ENCODE measurements at places on chromosomes 3 and 15. TPM values are rescaled to one million over a fixed set of nuclear protein-coding genes. Genes with fewer than 3 reads are reported as not detected.

DNA sequence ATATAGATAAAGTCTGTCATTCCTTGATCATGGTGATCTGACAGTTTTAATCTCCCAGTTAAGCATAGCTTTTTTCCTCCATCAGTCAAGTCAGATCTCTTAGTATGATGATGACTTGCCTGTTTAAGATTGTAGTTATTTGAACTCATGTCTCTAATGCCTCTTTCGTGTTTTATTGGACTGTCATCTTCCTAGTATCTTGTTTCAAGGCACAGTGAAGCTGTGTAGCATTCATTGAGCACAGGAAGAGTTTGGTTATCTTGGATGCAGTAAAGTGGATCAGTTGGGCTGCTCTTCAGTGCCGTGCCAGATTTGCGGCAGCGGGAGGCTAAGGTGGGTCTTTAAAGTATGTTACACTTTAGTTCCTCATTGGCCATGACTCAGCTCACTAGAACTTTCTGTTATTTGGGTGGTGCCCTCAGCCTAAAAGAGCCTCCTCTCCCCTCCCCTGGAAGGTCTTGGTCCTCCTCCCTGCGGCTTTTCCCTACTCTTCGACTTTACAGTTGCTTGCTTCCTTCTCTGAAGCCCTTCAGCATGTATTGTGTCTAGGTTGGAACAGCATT lies 45.7 kb upstream of the SKOR1 start:
- peaks cover 98% of the 10 kb centered on the region for H3K27me3 ChIP-seq
- H3K4me3 ChIP-seq = no peak overlapping the region
- no peak for DNase-seq
- H3K4me1 ChIP-seq = peaks cover 5% of the 10 kb centered on the region
- H3K27ac ChIP-seq = no peak overlapping the region

- no peak for DNase-seq
- H3K4me3 ChIP-seq = no peak overlapping the region
- H3K4me1 ChIP-seq = no peaks in the 10 kb centered on the region
- H3K36me3 ChIP-seq = no peaks in the 10 kb centered on the region
- no peaks in the 10 kb centered on the region for H3K27me3 ChIP-seq
Measured at GRCh38 chr3:32937331-32937730, 14.1 kb upstream of the CCR4 start.

- no peak overlapping the region for H3K4me3 ChIP-seq
- no peak overlapping the region for H3K27ac ChIP-seq
- H3K4me1 ChIP-seq = peaks cover 4% of the 10 kb centered on the region
- no peaks in the 10 kb centered on the region for H3K36me3 ChIP-seq
- H3K27me3 ChIP-seq = no peaks in the 10 kb centered on the region
Measured at GRCh38 chr3:42157540-42158538, 66.7 kb downstream of the TRAK1 start.

DNA sequence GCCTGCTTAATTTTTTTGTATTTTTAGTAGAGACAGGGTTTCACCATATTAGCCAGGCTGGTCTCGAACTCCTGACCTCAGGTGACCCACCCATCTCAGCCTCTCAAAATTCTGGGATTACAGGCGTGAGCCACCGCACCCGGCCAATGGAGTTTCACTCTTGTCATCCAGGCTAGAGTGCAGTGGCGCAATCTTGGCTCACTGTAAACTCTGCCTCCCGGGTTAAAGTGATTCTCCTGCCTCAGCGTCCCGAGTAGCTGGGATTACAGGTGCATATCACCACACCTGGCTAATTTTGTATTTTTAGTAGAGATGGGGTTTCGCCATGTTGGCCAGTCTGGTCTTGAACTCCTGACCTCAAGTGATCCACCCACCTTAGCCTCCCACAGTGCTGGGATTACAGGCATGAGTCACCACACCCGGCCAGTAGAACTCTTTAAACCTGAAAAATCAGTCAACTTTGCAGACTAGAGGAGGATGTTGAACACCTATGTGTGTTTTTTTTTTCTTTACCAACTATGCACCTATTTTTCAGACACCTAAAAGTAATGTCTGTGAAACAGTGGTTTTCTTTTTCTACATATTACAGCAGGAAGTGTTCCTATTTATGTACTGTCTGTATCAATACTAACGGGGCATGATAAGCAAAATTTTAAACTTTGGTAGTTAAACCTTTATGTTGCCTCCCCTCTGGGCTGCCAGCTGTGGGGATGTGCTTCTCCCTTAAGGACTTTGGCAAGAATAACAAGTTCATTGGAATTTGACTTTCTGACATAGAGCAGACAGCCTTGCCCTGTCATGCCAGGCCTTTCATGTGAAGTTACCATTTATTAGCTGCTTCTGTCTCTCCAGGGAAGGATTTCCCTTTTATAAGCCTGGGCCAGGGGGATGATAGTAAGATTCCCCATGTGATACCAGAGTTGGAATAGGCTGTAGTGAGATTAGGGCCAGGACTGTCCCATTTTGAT lies 8.1 kb downstream of the ARIH2 start:
- no peak overlapping the region for H3K4me3 ChIP-seq
- DNase-seq = no peak
- peaks cover 75% of the 10 kb centered on the region for H3K36me3 ChIP-seq
- no peak overlapping the region for H3K27ac ChIP-seq
- no peaks in the 10 kb centered on the region for H3K4me1 ChIP-seq

- DNase-seq = no peak
- H3K4me1 ChIP-seq = no peaks in the 10 kb centered on the region
- no peak overlapping the region for H3K4me3 ChIP-seq
- H3K36me3 ChIP-seq = no peaks in the 10 kb centered on the region
Measured at GRCh38 chr3:172586436-172586835, 63.2 kb upstream of the TNFSF10 start.

DNA sequence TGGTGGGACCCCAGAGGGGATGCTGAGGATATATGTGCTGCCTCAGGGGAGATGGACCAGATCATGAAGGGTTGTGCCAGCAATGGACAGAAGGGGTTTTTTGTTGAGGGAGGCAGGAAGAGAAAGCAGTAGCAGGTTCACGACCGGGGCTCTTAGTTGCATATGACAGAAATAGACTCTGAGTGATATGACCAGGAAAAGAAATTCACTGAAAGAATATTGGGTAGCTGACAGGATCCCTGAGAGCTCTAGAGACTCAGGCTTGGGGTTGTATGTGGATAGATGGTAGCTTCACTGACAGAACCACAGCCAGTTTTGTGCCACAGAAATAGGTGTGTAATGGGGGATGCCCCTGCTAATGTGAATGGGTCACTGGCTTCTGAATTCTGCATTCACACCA lies 241.6 kb downstream of the ZNF621 start:
- peaks cover 3% of the 10 kb centered on the region for H3K4me1 ChIP-seq
- H3K27ac ChIP-seq = no peak overlapping the region
- no peak for DNase-seq

DNA sequence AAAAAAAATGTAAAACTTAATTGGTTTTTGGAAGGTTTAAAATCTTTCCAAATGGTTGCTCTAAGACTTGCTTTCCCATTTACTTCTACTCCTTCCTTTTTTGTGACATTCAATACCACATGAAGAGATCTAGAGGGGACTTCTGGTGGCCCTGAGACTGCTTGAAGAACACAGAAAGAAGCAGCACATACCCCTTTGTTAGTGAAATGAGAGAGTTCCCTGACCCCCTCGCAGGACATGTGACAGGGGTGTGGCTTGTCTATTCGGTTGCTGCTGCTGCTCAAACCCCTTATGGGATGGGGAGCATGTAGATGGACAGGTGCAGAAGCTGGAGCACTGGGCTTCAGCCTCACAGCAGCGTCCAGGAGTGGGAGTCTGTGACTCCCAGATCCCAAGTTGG lies 71.0 kb downstream of the ZMAT3 start:
- no peak overlapping the region for H3K27ac ChIP-seq
- H3K27me3 ChIP-seq = no peaks in the 10 kb centered on the region
- H3K4me1 ChIP-seq = no peaks in the 10 kb centered on the region
- no peaks in the 10 kb centered on the region for H3K36me3 ChIP-seq
- H3K4me3 ChIP-seq = no peak overlapping the region
- no peak for DNase-seq

- no peaks in the 10 kb centered on the region for H3K4me1 ChIP-seq
- no peak overlapping the region for H3K27ac ChIP-seq
- DNase-seq = no peak
- H3K36me3 ChIP-seq = no peaks in the 10 kb centered on the region
Measured at GRCh38 chr3:44478055-44478468, 592 bp upstream of the ZNF445 start.

DNA sequence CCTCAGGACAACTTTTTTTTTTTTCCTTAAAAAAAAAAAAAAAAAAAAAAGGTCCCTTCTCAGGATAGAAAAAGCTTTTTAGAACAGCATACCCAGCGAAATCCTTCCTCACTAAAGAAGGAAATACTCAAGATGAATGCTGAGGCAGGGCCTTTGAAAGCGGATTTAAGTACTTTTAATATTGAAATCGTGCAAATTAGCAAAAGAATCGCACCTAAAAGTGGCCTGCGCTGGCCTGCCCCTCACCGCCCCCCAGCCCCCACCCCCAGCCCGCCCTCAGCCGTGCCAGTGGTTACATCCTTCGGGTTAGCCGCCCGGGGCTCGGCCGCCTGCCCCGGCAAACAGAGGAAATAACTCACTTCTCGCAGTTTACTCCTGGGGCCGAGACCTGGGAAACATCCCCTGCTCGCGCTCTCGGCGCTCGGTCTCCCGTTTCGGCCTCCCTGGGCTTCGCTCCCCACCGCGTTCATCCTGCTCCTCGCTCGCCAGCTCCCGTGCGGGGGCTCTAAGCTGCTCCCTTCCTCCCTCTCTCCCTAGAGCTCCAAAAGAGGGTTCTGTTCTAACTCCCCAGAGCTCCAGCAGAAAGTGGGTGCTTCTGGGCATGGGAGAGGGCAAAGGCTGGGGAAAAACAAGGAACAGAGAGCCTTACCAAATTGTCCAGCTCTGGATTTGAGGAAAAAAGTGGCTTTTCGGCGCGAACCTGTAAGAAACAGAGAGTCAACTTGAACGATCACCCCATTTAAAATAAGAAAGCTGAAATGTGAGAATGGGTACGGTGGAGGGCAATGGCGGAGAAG lies 5.2 kb downstream of the MEIS2 start:
- H3K4me3 ChIP-seq = peak overlapping the region; percentile 95
- peak overlapping the region; percentile 38 for H3K27ac ChIP-seq
- H3K36me3 ChIP-seq = no peaks in the 10 kb centered on the region
- peak; percentile 91 for DNase-seq
- peaks cover 4% of the 10 kb centered on the region for H3K4me1 ChIP-seq
- peaks cover 88% of the 10 kb centered on the region for H3K27me3 ChIP-seq

GRCh38 chr15:93150910-93151881 lies 62.2 kb upstream of the RGMA start:
- no peaks in the 10 kb centered on the region for H3K4me1 ChIP-seq
- no peak overlapping the region for H3K27ac ChIP-seq
- H3K27me3 ChIP-seq = no peaks in the 10 kb centered on the region
- H3K36me3 ChIP-seq = no peaks in the 10 kb centered on the region
- DNase-seq = no peak

DNA sequence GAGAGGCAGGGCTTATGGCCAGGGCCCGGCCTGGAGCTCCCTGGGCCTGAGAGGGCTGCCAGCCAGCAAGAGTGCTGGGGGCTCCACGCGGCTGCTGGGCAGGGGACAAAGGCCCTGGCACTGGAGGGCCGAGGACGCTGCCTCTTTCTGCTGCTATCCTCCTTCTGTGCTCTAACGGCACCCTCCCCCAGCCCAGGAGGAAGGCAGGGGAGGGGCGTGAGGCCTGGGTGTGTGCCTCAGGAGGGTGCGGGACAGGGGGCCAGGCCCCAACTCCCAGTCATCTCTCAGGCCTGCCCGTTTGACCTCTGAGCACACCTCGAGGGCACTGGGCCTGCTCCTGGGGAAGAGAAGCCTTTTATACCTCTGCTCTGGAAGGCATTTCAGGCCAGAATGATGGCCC lies 115.5 kb downstream of the ADCY5 start:
- H3K27me3 ChIP-seq = no peaks in the 10 kb centered on the region
- no peaks in the 10 kb centered on the region for H3K4me1 ChIP-seq
- DNase-seq = no peak
- no peak overlapping the region for H3K27ac ChIP-seq

DNA sequence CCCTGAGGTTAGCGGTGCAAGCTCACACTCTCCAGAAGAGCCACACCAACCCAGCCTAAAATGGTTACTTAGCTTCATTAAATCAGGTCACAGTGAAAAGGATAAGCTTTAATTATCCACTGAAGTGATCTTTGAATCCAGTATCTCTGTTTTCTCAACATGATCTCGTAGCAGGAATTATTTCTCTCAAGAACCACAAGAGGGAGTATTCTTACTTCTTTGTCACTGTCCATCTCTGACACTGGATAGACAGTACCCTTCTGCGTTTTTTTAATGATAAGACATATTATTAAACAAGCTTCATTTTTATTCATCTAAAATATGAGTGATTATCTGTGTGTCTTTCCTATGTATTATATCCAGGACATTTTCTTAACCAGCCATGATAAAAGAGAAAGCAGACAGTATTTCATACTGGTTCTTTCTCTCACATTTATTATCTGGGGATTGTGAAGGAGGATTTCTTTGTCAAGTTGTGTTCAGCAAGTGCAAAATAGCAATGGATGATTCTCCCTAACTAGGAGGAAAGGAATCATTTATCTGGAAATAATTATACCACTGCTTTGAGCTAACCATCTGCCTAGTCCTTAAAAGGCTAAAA lies 105.4 kb upstream of the CCDC54 start:
- no peak overlapping the region for H3K27ac ChIP-seq
- no peak for DNase-seq
- no peak overlapping the region for H3K4me3 ChIP-seq
- no peaks in the 10 kb centered on the region for H3K36me3 ChIP-seq
- H3K27me3 ChIP-seq = no peaks in the 10 kb centered on the region

GRCh38 chr15:76155731-76156130 lies 95.9 kb downstream of the TMEM266 start:
- H3K4me3 ChIP-seq = no peak overlapping the region
- no peaks in the 10 kb centered on the region for H3K4me1 ChIP-seq
- H3K27me3 ChIP-seq = no peaks in the 10 kb centered on the region
- no peak overlapping the region for H3K27ac ChIP-seq
- DNase-seq = no peak

DNA sequence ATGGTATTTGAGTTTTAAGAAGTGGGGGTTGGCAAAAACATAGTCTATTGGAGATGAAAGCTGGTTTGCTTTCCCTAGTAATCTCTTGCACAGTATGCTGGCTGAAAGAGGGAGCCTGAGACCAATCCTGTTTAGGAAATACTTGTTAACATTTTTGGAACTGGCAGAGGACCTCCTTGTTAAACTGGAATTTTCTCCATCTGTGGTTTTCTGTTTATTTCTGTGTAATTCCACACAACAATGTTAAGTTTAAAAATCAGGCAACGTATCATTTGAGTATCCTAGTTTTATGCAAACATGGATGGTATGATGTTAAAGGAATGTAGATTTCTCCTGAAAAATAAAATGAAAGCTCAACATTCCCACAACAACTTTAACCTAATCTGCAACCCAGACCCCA lies 536.0 kb upstream of the TBL1XR1 start:
- H3K36me3 ChIP-seq = no peaks in the 10 kb centered on the region
- no peak for DNase-seq
- no peak overlapping the region for H3K27ac ChIP-seq
- no peaks in the 10 kb centered on the region for H3K4me1 ChIP-seq
- no peak overlapping the region for H3K4me3 ChIP-seq

- no peak overlapping the region for H3K27ac ChIP-seq
- H3K36me3 ChIP-seq = no peaks in the 10 kb centered on the region
- H3K4me3 ChIP-seq = no peak overlapping the region
Measured at GRCh38 chr3:175502155-175502554, 643.0 kb downstream of the NAALADL2 start.

The RPP14 gene
- 19.7 TPM for total RNA-seq

The GATA2 gene
- total RNA-seq = 1.3 TPM

The ERICH6 gene
- not detected for total RNA-seq

The GOLGA6L7 gene
- not detected for total RNA-seq

The CADM2 gene
- total RNA-seq = 29.8 TPM

The GABRG3 gene
- total RNA-seq = 0.53 TPM

The SCAANT1 gene
- not detected for total RNA-seq

The ADAMTS17 gene
- 0.82 TPM for total RNA-seq

The IMPG2 gene
- 0.26 TPM for total RNA-seq

The LEKR1 gene
- total RNA-seq = 1.0 TPM

The GRAMD1C gene
- 3.4 TPM for total RNA-seq

The ARHGAP31 gene
- 1.9 TPM for total RNA-seq

The BUB1B gene
- total RNA-seq = 92.9 TPM

Data from endodermal cell (in vitro differentiated cells).